ENCODE measurements at places on chromosomes 4 and X.

GRCh38 chr4:28508636-28509035 lies 1648.0 kb downstream of the STIM2 start:
- H3K4me3 ChIP-seq: no peak overlapping the region
- no peak for DNase-seq
- no peak overlapping the region for H3K27ac ChIP-seq
- peaks cover 9% of the 10 kb centered on the region for H3K36me3 ChIP-seq
- H3K27me3 ChIP-seq: no peaks in the 10 kb centered on the region

DNA sequence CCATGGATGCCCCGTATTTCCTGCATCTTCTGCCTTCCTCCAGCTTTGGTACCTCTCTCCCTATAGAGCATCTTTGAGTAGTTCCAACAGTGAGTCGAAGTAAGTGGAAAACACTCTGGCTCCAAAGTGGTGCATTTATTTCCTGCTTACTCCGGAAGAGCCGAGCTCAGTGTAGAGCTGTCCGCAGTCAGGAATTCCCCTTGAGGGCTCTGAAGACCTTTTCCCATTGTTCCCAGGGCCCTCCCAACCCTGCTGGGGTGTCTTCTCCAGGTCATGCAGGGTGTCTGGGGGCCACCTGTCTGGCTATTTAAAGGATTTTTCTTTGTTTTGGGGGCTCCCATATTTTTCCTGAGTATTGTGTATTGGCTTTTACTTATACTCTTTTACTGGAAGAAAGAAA lies 118.6 kb upstream of the MXRA5 start:
- peaks cover 18% of the 10 kb centered on the region for H3K4me1 ChIP-seq
- H3K27me3 ChIP-seq: peaks cover 4% of the 10 kb centered on the region
- H3K27ac ChIP-seq: no peak overlapping the region
- no peaks in the 10 kb centered on the region for H3K36me3 ChIP-seq

- DNase-seq: no peak
- peaks cover 5% of the 10 kb centered on the region for H3K36me3 ChIP-seq
- H3K4me3 ChIP-seq: no peak overlapping the region
- H3K27me3 ChIP-seq: no peaks in the 10 kb centered on the region
- no peak overlapping the region for H3K27ac ChIP-seq
- peaks cover 11% of the 10 kb centered on the region for H3K4me1 ChIP-seq
These were observed 775.9 kb upstream of the INTU start for GRCh38 chr4:126856906-126857305.

DNA sequence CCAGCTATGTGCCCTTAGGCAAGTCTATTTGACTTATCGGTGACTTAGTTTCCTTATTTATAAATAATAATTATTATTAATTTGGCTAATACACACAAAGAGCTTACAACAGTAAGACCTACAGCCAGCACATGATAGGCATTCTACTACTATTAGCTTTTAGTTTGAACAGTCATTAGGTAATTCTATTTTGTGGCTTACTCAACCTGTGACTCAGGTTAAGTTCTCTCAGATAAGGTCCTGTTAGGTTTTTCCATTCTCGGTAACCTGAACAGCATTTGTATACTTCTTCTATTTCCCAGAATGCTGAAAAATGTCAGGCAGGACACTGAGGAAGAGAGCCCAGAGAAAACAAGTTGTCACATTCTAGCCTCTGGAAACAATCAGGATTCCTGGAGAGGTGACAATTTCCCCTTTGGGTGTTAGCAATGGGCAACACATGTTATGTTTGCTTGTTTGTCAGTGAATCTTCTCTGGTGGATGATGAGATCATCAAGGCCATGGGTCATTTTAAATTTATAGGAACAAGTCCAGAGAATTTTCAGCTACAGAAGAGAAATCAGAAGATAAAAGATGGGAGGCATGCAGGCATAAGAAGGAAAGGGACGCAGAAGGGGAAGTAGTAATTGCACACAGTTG lies 2144.7 kb downstream of the PCDH7 start:
- DNase-seq: no peak
- H3K27me3 ChIP-seq: no peaks in the 10 kb centered on the region
- H3K36me3 ChIP-seq: no peaks in the 10 kb centered on the region
- no peak overlapping the region for H3K27ac ChIP-seq

- peaks cover 55% of the 10 kb centered on the region for H3K4me1 ChIP-seq
- no peaks in the 10 kb centered on the region for H3K27me3 ChIP-seq
- peak overlapping the region; percentile 89 for H3K27ac ChIP-seq
These were observed 549.4 kb downstream of the TLL1 start for GRCh38 chr4:166422475-166422874.

DNA sequence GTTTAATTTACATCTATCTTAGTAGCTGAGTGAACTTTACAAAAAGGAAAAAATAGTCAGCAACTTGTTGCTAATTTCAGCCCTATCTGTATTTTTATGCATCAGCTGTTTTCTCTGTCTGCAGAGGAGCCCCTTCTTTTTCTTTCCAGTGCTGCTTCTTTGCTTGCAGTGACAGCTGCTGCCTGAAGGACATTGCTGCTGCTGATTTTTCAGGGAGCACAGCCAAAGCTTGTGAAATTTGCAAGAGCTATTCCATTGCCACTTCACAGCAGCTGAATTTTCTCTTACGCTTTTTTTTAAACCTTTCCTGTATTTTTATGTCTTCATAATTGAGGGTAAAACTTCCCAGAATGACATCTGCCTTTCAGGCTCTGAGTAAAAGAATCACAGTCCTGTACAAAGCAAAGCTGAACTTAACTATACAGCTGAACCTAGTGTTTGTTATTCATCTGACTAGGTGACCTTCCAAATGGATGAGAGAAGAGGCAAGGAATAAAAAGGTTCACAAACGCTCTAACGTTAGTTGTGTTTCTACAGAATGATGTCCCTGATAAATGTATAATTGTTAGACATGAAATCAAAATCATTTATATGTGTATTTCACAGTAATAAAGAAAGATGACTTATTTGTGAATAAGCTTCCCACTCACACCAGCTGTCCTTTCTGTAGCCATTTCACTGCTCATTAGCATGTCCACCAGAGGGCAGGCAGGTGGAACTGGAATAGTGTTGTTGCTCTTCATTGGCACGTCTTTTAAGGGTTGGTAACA lies 541.4 kb downstream of the ADGRL3 start:
- no peak overlapping the region for H3K4me3 ChIP-seq
- H3K36me3 ChIP-seq: no peaks in the 10 kb centered on the region
- H3K4me1 ChIP-seq: no peaks in the 10 kb centered on the region
- no peak for DNase-seq
- H3K27me3 ChIP-seq: no peaks in the 10 kb centered on the region

DNA sequence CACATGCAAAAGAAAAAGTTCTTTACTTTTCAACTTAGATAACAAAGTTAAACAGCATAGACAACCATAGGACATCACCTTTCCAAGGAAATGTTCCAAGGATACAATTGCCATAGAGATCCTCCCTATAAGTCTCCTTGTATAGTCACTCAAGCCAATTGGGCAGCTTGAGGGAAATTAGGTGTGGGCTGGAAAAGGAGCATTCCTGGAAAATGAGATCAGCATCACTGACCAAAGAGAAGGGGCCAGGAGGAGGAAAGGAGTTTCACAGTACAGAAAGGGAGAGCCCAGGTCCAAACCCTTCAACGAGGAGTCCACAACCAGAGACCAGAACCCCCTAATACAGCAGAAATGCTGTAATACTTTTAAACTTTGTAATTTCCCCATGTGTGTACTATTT lies 91.5 kb upstream of the PPARGC1A start:
- no peak for DNase-seq
- H3K27me3 ChIP-seq: peaks cover 1% of the 10 kb centered on the region
- H3K4me1 ChIP-seq: no peaks in the 10 kb centered on the region
- no peak overlapping the region for H3K4me3 ChIP-seq
- no peaks in the 10 kb centered on the region for H3K36me3 ChIP-seq
- no peak overlapping the region for H3K27ac ChIP-seq

DNA sequence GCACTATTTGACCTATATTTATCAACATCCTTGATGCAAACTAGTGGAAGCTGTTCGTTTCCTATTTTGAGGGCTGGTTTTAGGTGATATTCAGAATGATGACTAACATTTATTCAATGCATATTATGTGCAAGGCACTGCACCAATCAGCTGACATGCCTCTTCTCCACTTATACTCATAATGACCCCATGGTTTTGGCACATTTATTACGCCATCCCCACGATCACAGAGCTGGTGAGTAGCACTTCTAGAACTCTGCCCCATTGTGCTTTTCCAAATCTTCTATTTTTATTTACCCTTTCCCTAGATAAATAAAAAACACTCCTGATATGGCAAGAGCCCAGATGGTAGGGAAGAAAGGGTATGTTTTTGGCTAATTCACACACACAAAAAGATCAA lies 13.1 kb downstream of the SCML1 start:
- no peak for DNase-seq
- no peaks in the 10 kb centered on the region for H3K27me3 ChIP-seq
- H3K4me3 ChIP-seq: no peak overlapping the region
- H3K36me3 ChIP-seq: no peaks in the 10 kb centered on the region
- H3K4me1 ChIP-seq: no peaks in the 10 kb centered on the region
- H3K27ac ChIP-seq: no peak overlapping the region

GRCh38 chr4:128574706-128575105 lies 234.8 kb upstream of the JADE1 start:
- H3K4me3 ChIP-seq: no peak overlapping the region
- peaks cover 64% of the 10 kb centered on the region for H3K4me1 ChIP-seq
- peak; percentile 44 for DNase-seq
- no peaks in the 10 kb centered on the region for H3K36me3 ChIP-seq

DNA sequence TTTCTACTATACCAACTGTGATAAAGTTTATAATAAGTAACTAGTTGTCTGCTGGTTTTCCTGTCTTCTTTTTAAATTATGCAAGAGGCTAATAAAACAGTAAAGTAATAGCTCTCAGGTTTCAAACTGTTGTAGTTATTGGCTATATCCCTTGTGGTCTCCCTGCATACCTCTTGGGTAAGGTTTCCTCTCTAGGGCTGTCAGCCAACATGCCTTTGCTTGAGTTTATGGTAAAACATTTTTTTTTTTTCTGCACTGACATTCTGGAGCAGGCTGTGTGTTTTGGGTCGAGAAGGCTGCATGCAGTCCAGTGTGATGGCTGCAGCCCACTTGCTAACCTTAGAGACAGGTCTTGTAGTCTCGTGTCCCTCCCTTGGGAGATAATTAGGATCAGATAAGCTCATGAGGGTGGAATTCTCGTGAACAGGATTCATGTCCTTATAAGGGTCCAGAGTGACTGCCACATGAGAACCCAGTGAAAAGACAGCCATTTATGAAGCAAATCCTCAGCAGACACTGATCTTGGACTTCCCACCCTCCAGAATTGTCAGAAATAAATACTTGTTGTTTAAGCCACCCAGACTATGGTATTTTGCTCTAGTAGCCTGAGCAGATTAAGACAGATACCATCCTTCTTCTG lies 831.2 kb downstream of the CCSER1 start:
- no peaks in the 10 kb centered on the region for H3K36me3 ChIP-seq
- H3K27ac ChIP-seq: no peak overlapping the region
- no peaks in the 10 kb centered on the region for H3K4me1 ChIP-seq
- no peaks in the 10 kb centered on the region for H3K27me3 ChIP-seq

Measured in HFFc6 (cell line).